ENCODE measurements at places on chromosomes 2 and 18.
A peak's percentile ranks its signal among the peaks of the same experiment; 100 is the strongest.

GRCh38 chr18:48098538-48098937 is 168.1 kb upstream of the SMAD2 start:
- no peak for DNase-seq

DNA sequence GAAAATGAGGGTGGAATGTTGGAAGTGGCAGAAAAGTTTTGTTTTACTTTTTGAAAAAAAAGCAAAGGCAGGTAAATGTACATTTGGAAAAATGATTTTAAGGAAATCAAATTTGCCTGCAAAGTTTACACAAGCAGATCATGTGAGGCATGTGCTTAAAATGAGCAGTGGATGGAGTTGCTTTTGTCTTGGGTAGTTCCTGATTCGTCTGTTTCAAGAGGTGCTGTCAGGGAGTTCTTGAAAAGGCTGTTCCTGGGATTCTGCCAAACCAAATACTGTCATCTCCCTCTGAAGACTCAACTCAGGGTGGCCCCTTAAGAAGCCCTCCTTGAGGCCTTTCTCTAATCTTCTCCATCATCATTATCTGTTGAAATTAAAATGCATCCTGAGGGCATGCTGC is 59.0 kb downstream of the TACR1 start:
- DNase-seq: no peak

DNA sequence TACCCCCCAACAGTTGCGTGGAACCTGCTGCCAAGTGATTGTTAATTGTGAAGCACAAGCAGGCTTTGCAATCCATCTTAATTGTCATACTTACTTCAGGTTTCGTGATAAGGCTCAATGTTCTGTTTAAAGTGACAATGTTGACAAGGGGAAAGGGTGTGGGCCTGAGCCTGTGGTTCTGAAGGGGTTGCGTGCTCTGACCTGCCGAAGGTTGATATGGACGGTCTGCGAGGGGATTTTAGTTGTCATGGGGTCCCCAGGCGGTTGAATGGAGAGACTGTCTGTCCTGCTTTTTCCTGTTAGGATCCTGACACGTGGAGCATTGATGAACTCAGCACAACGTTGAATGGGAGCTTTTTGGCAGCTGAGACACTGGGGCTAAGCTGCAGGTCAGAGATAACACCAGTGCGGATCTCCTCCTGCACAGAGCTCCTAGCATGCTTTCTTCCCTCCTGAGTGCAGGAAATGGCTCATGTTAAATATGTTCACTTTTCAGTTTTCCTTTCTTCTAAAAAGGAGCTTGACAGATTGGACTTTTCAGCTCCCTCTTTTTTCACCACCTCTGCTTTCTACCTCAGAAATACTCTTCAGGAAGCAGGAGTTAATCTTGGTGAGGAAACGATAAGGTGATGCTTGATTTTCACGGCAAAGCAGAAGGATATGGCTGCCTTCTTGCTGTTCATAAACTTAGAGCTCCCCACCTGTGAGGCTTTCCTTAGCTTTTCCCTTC is 62.9 kb upstream of the ZEB2 start:
- DNase-seq: no peak

GRCh38 chr2:160876765-160877164 is 283.5 kb upstream of the TANK start:
- DNase-seq: no peak

DNA sequence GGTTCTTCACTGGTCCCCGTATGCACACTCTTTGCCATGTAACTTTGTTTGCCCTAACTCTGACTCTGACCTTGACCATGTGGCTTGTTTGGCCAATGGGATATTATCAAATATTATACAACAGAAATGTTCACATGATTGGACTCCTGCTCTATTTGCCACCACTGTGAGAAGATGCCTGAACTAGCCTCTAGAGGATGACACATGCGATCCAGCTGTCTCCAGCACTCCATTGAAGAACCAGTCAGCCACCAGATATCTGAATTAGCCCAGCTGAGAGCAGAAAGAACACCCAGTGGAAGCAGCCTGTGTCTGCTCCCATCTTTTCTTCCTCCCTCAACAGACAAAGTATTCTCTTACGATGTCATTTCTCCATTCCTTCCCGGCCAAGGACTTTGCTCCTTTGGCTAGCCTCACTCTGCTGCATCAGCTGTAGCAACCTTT is 412.1 kb downstream of the IRS1 start:
- no peak for DNase-seq

DNA sequence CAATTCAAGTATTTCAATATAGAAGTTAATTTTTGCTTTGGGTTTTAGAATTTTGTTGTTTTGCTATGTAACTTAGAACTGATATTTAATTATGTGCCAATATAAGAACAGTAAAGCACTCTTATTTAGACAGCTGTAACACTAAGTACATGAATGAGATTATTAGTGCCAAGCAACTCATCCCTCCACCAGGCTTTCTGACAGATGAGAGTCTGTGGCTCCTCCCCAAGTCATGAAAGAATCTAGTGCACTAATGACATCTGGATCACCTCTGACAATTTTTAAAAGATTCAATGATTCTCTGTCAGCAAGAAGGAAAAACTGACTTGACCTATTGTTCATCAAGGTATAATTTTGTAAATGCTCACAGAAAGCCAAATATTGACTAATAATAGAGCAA is 67.8 kb downstream of the TMEFF2 start:
- DNase-seq: no peak

GRCh38 chr2:232581725-232582124 is 31.2 kb downstream of the EIF4E2 start:
- DNase-seq: peak; percentile 37

GRCh38 chr2:207092818-207093217 is 72.9 kb downstream of the KLF7 start:
- no peak for DNase-seq

DNA sequence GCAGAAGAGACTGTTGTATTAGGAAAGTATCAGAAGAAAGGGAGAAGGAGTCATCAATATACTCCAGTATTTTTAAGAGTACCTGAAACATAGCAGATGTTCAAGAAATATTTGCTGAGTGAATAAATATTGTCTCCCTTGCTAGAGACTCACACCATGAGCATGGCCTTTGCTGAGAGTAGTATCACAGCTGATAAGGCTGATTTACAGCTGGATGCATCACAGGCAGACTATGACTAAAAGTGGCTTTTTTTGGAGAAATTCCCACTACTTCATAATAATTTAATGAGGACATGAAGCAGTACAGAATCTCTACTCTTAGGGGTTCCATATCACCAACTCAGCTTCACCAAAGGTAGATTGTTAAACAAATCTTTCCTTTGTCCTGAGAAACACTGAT is 373.3 kb downstream of the RBM43 start:
- DNase-seq: no peak

- DNase-seq: no peak
Observed at GRCh38 chr2:76862901-76863300, 659.3 kb downstream of the LRRTM4 start.

DNA sequence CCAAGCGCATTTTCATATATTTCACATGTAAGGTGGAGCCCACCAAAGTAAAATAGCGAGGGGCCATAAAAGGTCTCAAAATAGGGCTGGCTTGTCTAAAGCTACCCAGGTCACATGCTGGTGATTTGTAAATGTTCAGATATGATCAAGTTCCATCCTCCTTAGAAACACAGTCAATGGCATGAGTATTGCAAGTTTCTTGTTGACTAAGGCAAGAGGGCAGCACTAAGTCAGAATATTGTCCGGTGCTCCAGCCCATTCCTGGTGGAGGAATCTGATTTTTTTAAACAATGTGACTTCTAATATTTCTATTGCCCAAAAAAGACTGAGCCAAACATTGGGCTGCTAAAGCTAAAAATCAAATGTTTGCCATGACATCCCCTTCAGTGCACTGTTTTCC is 85.1 kb downstream of the LAMA1 start:
- DNase-seq: no peak

GRCh38 chr2:187453078-187453641 is 5.1 kb upstream of the CALCRL start:
- peak; percentile 32 for DNase-seq

GRCh38 chr2:127844973-127845372 is 13.0 kb downstream of the POLR2D start:
- DNase-seq: no peak

GRCh38 chr2:127453392-127454171 is 35.4 kb downstream of the PROC start:
- peak; percentile 6 for DNase-seq

GRCh38 chr2:72988726-72989273 is 71.5 kb downstream of the EMX1 start:
- DNase-seq: no peak

DNA sequence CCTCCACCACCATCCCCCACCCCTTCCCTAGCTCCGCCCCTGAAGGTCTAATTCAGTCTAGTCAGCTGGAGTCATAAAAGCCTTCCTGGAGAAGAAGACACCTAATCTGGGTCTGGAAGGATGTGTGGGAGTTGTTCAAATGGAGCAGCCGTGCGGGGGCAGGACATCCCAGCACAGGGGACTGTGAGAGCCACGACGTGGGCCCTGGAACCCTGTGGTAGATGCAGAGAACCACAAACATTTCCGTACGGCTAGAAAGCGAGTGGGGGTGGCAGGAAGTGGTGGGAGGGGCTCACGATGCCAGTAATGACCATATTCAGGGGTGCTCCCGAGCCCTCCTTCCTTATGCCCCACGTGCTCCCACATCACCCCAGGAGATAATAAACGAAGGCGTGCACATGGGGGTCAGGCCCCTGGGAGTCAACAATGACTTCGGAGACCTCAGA is 20.9 kb upstream of the COL6A3 start:
- peak; percentile 65 for DNase-seq

DNA sequence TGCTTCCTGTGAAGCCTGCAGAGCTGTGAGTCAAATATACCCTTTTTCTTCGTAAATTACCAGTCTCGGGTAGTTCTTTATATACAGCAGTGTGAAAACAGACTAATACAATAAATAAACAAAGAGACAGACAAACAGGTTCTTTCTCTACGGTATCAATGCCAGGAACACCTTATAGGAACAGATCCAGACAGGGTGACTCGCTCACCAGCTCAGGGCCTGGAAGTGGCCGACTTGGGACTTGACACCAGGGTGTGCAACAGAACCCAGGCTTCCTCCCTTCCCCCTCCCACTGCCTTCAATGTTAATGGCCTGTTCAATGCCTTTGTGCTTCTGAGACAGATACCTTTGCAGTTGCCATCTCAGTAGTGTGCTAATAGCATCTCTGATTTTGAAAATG is 309.5 kb downstream of the ALK start:
- DNase-seq: no peak

DNA sequence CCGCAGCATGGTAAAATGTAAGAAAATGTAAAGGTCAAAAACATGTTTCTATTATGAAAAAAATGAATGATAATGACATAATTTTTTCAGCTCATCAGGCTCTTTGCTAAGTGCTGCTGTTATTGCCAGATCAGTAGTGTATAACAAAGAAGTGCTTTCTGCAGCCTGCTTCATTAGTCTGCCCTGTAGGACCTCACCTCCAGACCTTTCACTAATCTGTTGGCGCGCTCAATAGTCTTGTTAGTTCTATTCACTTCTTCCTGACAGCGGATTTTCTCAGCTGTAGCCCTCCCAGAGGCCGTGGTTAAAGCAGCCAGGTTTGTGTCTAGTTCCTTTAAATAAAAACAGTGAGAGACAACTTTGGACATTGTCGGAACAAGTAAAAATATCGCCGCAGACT is 97.7 kb downstream of the CDCA7 start:
- DNase-seq: no peak

DNA sequence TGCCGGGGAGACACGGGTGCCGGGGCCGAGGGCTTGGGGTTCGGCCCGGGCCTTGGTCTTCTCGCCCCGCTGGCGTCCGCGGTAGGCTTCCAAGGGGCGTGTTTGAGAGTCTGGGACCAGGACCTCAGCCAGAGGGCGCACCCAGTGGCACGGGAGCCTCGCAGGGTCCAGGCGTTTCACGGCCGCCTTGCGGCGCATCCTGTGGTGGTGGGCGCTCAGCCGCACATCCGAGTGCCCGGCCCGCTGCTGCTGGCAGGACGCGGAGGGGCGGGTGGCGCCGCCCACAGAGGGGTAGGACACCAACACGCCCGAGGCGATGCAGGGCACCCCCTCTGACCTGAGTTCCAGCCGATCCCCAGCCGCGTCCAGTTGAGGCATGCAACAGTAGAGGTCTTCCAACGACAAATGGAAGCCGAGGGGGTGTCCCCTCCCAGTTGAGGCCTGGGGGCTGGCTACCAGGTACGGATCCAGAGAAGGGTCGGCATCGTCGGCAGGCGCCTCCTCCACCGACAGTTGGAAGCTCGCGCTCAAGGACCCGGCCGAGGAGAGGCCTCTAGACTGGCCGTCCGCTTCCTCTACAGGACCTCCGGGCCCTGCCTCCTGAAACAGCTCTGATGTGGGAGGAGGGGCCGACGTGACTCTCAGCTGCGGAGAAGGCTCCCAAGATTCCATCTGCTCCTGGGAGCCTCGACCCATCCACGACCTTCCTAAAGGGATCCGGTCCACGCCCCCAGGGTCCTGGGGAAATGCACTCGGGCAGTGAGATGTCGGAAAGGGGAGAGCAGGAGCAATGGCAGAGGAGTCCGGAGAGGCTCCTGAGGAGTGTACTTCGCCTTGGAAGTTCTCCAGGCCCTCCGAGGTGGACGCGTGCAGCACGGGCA is 6.3 kb downstream of the C2orf81 start:
- DNase-seq: no peak
